ENCODE measurements at places on chromosomes 7 and 10.

GRCh38 chr7:159000859-159001435, 143.7 kb downstream of the VIPR2 start:
- no peak for DNase-seq

DNA sequence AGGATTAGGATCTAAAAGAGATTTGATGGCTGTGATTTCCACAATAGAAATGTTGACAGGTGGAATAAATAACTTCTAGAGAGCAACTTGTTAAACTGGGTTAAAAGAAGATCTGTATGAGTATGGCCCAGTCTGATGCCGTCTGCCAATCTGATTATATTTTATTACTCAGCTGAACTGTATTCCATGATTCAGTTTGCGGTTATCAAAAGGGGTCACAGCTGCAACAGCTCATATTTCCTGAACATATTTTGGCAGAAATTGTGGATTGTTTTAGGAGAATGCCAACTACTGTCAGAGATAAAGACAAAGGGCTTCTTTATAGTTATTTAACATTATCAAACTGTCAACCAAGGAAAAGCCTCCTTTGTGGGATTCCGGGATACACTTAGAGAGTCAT, 244.8 kb upstream of the MINDY3 start:
- no peak for DNase-seq

DNA sequence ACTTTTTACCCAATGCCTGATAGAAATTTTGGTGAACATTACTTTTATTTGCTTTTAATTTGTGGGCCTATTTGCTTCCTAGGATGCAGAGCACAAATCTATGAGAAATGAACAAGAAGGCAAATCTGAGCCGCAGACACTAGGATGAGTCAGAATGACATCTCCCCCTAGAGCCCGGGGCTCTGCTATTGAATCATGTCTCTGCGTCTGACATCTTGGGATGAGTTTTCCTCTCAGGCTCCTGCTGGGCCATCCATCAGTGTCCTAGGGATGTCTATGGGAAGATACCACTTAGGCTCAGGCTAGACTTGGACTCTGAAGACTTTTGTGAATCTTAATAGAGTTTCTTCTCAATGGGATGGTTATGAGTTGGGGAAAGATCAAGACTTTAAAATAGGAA, 157.3 kb upstream of the MTPN start:
- no peak for DNase-seq

DNA sequence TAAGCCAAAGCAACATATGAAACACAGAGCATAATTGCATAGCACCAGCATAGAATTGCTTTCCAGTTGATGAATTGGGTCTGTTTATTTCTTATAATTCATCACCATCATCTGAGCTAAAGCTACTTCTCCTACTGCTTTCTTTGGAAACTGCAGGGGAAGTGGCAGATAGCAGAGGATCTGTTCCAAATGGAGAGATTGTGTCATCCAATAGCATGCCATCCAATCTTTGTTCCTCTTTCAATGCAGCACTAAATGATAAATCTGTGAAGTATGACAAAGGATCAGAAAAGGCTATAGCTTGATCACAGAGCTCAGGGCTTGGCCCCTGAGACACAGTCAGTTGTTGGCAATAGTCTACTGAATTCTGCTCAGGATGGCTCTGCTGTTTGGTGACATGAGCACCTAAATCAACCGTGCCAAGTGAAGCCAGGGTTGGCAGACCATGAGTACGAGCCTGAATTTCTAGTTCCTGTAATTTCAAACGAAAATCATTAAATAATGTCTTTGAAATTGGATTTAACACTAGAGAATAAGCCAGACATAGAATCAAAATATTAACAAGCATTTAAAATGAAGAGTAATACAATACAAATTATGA, 90.0 kb downstream of the TFEC start:
- no peak for DNase-seq

DNA sequence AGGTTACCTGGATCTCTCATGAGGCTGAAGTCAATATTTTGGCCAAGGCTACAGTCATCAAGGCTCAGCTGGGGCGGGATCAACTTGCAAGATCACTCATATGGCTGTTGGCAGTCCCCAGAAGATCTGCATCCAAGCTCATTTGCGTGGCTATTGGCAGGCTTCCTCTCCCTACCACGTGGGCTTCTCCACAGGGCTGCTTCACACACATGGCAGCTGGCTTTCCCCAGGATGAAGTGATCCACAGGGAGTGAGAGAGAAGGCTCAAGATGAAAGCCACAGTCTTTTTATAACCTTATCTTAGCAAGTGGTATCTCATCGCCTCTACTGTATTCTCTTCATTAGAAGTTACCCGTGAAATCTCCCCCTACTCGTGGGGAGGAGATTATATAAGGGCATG, 167.4 kb downstream of the TMEM26 start:
- DNase-seq: no peak

GRCh38 chr7:111933609-111934008, 272.6 kb downstream of the DOCK4 start:
- DNase-seq: no peak

DNA sequence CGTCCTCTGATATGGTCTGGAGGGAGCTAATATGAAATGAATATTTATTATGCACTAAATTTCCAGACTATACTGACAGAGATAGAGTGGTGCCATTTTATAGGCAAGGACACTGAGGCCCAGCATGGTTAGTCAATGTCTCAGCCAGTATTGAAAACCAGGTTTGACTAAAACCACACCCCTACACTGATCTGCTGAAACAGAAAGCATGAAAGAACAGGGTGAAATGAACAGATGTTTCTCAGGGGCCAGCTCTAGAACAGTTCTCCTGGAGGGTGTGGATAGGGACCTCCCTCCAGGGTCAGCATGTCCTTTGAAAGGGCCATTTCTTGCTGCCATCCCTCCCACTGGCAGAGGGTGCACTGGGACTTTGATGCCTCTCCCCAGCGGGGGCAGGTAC, 700.5 kb downstream of the GRID1 start:
- DNase-seq: no peak

DNA sequence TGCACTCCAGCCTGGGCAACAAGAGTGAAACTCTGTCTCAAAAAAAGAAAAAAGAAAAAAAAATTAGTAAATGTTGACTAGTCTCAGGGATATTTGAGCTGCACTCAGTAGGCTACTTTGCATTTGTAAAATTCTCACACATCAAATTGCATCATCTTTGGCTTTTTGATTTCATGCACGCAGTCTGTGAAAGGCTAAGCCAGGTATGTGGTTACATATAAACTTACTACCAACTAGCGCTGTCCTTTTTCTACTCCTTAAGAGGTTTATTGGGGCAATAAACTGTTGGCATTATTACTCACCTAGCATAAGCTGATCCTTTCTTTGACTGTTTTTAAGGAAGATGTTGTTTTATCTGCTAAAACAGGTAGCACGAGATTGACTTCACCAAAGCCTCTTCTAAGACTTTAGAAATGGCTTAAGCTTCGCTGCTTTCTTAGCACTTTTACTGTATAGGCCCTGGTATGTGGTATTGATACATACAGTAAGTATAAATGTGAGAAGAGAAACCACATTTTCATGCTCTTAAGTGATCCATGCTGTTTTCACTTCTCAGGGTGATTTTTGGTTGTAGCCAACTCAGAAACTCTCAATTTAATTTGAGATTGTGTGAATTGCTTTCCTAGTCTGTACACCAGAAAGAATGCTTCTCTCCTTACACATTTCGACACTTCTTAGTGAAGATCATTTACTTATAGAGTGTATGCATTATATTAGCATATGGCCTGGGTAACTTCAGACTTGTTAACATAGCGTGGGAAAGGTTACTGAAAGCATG, 323.9 kb downstream of the AUTS2 start:
- DNase-seq: no peak

- no peak for DNase-seq
Measured at GRCh38 chr10:14056610-14057332, 274.0 kb downstream of the FRMD4A start.

- no peak for DNase-seq
Measured at GRCh38 chr10:99984211-99985034, 25.3 kb downstream of the DNMBP start.

- no peak for DNase-seq
Measured at GRCh38 chr7:17422966-17423365, 124.5 kb downstream of the AHR start.

DNA sequence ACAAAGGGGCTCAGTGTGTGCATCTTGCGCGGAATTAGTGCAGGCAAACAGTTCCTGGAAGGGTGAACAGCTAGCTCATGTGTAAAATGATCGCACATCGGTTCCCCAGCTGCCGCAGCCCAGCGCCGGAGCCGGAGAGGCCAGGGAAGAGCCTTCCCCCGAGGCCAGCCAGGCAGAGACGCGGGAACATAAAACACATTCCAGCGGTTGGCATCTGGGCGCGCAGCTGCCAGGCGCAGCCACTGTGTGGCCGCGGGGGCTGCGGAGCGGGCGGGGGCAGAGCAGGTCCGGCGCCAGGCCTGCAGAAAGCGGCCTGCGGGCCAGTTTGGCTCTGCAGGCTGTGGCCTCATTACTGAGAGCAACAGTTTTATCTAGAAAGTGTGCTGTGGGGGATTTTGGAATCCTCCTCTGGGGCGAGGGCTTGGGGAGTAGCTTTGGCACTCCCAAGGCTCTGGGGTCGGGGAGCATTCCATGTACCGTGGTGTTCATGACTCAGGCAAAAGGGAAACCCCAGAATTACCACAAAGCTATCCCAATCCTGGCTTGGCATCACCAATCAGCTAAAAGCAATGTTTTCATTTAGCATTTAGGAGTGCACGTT, 74.3 kb downstream of the SAMD9 start:
- no peak for DNase-seq
